ENCODE measurements at places on chromosomes 11 and 22. TPM values are rescaled to one million over a fixed set of nuclear protein-coding genes. Genes with fewer than 3 reads are reported as not detected.
A peak's percentile ranks its signal among the peaks of the same experiment; 100 is the strongest.

The LARGE1 gene
- 23.6 TPM for total RNA-seq

The BCO2 gene
- 5.2 TPM for total RNA-seq

The VPREB1 gene
- not detected for total RNA-seq

DNA sequence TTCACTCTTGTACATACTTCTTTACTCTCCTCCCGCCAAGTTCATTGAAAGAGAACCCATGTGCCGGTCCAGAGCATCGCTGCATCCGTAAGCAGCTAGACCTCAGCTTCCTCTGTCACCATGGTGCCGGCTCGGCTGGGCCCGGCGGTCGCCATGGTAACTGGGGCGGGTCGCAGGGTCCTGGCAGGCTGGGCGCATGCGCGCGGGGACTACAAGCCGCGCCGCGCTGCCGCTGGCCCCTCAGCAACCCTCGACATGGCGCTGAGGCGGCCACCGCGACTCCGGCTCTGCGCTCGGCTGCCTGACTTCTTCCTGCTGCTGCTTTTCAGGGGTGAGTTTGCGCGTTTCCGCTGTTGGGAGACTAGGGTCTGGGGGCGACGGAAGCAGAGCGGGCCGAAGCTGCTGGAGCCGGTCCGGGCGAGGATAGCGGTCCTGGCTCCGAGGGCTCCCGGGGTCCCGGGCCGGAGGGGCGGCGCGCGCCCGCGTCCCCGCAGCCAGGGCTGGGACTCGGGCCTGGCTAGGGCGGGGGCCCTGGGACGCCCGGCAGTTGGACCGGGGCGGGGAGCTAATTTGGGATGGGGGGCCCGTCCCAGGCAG is at the start of gene JAM3:
TSS of gene JAM3 (plus strand) at position 244 of the 597 bp plus-strand sequence. CDS start at position 256, 12 bp downstream.
- peak; percentile 77 for DNase-seq

DNA sequence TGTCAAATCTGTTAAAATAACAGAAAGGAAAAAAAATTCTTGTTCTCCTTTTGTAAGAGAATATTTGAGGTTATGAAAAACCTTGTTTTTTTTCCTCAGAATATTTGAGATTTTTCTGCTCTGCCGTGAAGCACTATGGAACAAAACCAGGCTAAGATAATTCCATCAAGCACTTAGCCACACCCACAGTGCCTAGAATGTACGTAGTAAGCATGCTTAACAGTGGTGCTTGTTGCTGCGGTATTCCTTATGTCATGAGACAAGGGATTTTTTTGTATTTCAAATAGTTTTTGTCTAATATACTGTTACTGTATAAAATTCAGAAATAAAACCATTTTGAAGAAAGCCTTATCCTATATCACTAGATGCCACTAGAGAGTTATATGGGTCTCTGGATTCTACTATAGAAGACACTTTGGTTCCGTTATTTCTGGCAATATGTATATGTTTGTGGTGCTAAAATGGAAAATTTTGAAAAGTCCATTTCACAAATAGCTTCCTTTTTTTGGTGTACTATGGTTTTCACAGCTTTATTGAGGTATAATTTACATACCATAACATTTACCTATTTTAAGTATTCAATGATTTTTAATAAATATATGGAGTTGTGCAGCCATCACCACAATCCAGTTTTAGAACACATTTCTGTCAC is 23.7 kb downstream of the PDHX start:
- no peak for DNase-seq

DNA sequence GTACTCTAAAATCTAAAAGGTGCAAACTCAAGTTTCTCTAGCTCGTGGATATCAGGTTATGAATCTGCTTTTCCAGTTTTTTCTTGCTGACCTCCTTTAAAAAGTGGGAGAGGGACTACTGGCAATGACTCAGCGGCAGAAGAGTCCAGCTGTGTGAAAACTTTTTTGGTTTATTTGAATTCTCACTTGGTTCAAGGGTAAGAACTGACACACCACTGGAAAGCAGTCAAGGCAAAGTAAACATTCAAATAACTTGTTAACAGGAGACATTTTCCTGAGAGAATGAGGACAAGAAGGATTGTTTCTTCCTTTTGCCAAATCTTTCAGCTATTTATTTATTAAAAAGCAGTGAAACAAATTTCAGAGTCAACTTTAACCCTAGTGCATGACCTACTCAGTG is 36.1 kb downstream of the CDON start:
- DNase-seq = no peak

GRCh38 chr11:60924110-60924905 is at the start of gene TMEM132A:
TSS of gene TMEM132A (plus strand) at chr11:60924460. CDS start at chr11:60924634, 174 bp downstream.
- DNase-seq = no peak

- DNase-seq = peak; percentile 65
Observed at GRCh38 chr11:2298795-2299761, 2.6 kb downstream of the C11orf21 start.

Measured in breast epithelium (tissue), 4 donors.